Adipocyte (in vitro differentiated cells): ENCODE measurements at places on chromosomes 5 and 9.
A peak's percentile ranks its signal among the peaks of the same experiment; 100 is the strongest.

DNA sequence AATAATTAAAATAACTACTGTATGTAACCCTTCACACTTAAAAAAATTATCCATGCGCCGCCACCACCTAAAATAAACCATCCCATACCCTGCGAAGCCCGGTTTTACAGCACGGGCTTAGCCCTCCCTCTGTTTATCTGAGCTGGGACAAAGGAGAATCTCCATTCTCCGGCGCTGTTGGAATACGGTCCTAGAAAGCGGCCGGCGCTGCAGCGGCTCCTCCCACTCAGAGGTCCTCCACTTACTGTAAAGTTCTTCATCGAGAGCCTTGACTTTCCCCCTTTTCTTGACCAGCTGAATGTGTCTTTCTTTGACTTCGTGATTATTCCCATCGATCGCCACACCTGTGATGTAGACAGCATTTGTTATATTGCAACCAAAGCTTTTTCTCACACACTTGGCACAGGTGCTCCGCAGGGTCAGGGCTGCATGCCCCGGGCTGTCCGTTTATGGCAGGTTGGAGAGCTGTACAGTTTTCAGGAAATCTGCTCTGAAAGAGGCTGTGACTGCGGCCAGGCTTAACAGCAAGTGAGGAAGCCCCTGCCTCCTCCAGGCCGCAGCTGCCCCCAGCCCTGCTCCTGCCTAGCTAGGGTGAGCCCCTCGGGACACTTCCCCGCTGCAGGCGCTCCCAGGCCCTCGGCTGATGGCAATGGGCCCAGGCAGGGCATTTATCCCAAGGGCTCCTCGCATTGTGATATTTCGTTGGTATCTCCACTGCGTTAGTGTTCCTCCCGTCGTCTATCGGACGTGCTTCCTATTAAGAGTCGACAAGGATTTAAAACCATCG, 16.7 kb downstream of the GFPT2 start:
- no peak for DNase-seq

DNA sequence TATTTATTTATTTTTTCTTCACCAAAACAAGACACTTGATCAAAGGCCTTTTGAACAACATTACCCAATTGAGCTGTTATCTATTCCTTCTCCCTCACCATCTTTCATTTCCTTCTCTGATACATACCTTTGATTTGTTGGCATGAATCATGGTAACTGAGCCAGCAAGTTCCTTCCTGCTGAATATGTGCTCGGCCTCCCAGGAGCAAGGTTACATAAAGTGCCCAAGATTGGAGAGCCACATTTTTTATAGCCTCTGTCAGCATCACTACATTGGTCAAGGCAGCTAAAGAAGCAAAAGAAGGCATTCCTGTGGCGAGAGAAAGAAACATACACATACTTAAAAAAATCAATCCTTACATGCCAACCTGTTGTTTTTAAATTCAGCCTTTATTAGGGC, 369.6 kb downstream of the CYLC2 start:
- peak; percentile 55 for DNase-seq

GRCh38 chr5:156444753-156445291, 117.9 kb downstream of the SGCD start:
- DNase-seq = no peak

- DNase-seq = no peak
These were observed 49.1 kb downstream of the DOCK2 start for GRCh38 chr5:169686137-169686536.

DNA sequence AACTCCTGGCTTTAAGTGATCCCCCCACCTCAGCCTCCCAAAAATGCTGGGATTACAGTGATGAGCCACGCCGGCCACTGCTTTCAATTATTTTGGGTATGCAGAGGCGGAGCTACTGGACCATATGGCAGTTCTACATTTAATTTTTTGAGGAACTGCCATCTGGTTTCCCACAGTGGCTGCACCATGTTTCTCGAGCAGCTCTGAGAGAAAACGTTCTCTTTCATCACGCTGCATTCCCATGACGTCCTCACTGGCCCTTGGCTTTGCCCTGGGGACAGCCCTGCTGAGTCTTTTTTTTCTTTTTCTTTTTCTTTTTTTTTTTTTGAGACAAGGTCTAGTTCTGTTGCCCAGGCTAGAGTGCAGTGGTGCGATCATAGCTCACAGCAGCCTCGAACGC, 35.5 kb upstream of the GRHPR start:
- peak; percentile 15 for DNase-seq

- no peak for DNase-seq
These were observed 97.1 kb downstream of the ADCY2 start for GRCh38 chr5:7493081-7493480.

DNA sequence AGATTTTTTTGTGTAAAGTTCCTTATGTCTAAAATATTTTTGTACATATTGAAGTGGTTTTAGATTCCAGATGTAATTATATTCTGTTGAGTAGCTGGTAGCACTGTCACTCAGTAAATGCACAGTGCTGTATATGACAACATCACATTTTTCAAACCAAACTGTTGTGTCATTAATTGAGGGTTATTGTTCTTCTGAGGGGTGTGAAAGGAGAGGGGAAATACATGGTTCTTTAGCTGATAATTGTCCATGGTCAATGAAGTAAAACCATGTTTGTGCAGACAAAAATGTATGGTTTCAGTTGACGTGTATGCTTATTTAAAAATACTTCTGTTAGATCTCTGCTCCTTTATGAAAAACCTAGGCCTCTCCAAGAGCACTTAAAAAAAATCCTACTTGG, 3.3 kb downstream of the ZNF462 start:
- no peak for DNase-seq

GRCh38 chr5:79771387-79771786, 81.8 kb downstream of the CMYA5 start:
- no peak for DNase-seq

- no peak for DNase-seq
These were observed 167.2 kb downstream of the CACNA1B start for GRCh38 chr9:138044485-138045383.

GRCh38 chr5:57177479-57178156, 3.8 kb downstream of the GPBP1 start:
- no peak for DNase-seq

DNA sequence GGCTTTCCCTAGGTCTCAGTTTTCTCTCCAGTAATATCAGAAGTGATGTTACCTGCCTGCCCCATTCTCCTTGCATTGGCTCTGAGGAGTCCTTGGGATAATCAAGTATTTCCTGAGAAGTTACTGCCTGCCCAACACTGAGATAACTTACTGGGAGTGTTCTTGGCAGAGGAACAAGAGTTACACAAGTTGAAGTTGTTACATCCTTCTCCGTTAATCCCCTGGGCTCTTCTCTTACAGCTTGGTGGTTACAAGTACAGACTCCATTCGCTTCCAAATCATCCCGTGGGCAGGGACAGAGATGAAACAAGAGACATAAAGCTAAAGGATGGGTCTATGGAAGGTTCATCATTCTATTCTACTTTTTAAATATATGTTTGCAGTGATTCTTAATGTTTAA, 74.1 kb upstream of the SAP30L start:
- DNase-seq = peak; percentile 89

DNA sequence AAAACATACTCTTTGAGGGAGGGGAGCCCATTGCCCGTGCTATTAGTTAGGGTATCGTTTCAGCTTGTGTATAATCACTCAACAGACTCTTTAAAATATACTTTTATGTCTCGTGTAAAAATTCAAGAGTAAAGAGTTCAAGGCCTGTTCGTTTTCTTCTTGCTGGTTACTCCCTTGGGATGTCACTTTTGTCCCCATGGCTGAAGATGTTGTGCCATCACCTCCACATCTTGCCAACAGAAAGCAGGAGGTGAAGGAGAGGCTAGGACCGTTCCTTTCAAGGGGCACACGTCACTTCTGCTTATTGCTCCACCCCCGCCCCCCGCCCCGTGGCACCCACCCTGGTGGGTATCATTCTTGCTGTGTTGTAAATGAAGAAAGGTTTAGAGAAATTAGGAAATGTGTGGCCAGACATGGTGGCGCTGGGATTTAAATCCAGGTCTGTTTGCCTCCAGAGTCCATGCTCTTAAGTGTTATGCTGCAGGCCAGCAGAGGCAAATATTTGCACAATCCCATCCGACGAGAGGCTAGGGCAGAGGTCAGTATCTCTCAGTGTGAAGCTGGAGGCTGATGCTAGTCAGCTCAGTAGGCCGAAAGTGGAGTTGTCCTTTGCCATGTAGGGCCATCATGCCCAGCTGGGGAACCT, 3.0 kb downstream of the MLANA start:
- no peak for DNase-seq

DNA sequence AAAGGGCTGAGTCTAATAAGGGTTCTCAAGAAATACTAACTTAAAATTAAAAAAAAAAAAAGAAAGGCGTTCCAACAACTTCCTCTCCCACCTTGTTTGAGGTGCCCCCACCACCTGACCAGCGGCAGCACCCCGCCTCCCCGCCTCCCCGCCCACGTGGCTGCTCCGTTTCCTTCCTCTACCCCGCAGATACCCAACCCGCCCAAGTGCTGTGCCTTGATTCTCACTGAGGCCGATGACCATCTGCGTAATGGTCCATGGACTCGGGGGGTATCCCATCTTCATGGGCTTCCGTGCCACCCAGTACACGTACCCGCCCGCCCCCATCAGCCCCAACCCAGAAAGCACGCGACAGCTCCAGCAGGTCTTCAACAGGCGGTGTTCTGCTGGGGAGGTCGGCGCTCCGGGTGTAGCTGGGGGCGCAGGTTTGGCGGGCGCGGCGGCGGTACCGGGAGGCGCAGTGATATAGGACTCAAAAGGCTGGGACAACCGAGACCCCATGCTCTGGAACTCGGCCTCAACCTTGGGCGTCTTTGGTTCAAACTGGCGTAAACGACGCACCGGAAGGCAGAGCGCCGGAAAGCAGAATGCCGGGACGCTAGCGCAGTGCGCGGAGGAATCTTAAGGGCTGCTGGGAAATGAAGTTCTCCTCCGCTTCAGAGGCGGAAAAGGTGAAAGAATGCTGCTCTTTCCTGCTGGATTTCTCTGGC, at the start of gene DMAC1:
Gene DMAC1 (minus strand): TSS at position 545 of the 710 bp plus-strand sequence. CDS start 44 bp downstream, at position 501.
- DNase-seq = peak; percentile 84

GRCh38 chr5:77844623-77845323, 68.6 kb upstream of the TBCA start:
- DNase-seq = peak; percentile 32

GRCh38 chr9:6592231-6592630, 53.3 kb downstream of the GLDC start:
- DNase-seq = no peak

GRCh38 chr5:102624405-102624804, 125.6 kb upstream of the SLCO6A1 start:
- no peak for DNase-seq

DNA sequence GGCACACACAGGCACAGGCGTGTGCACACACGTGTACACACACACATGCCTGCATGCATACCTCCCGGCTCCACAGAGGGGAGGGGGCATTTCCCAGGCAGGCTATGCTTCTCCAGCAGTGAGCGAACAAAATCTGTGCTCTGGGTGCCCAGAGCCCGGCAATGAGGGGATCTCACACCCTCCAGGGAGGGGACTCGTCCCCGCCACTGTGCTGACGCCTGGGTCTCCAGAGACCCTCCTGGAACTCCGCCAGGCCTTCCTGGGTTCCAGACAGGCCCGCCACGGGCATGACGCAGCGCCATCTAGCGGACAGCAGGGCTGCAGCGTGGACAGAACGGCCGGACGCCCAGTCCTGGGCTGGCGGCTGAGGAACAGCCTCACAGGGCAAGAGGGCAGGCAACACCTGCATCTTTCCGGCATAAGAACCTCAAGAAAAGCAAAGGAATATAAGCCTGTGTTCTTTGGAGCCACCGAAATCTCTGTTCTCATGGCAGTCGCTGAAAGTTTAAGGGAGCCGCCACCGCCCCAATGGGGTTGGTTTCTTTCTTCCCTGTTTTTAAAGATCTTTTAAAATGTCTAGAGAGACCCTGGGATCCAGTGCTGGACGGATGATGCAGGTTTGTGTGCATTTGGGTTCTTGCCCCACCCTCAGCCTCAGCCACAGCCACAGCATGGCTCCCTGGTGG, 135.6 kb upstream of the PPP1R26 start:
- DNase-seq = peak; percentile 63

DNA sequence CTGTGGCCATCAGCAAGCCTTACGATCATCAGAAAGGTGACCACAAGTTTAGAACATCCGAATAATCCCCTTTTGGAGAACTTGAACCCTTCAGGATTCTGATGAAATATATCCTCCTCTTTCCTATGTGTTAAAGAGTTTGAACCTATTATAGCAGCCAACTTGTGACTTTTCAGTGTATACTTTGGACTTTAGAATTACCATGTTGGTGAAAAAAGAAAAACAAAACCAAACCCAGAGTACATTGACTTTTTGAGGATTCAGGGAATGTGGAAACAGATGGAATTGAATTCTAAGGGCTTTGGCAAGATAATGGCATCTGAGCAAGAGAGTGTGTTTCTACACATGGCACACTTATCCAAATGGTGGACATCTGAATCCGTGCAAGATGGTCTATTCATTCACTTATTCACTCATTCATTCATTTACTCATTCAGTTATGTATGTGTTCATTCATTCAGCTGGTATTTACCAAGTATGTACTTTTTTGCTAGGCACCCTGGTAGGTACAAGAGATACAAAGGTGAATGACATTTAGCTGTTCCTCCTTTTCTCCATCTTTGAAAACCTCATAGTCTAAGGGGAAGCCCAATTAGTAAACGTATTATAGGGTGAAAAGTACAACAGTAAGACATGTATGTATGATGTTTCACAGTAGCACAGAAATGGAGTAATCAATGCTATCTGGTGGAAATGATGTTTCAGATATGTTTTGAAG, 91.8 kb downstream of the PRDM6 start:
- DNase-seq = no peak

GRCh38 chr5:124661317-124662141, 84.9 kb downstream of the ZNF608 start:
- DNase-seq = peak; percentile 60

GRCh38 chr9:86046930-86047341, 52.4 kb downstream of the GOLM1 start:
- DNase-seq = no peak

GRCh38 chr5:179915406-179915935, 7.8 kb upstream of the TBC1D9B start:
- DNase-seq = no peak
